Activated CD4-positive, alpha-beta T cell treated with anti-CD3 and anti-CD28 coated beads, Interleukin-10, Interleukin-2, amounts not matched to agents 100 ng/mL and 50 ng/mL, durations not matched to agents 16 hours and 8 hours (primary cell): ENCODE measurements at places on chromosomes 11 and 22.

- no peak for DNase-seq
Measured at GRCh38 chr22:47446331-47446730, 683.9 kb downstream of the TBC1D22A start.

DNA sequence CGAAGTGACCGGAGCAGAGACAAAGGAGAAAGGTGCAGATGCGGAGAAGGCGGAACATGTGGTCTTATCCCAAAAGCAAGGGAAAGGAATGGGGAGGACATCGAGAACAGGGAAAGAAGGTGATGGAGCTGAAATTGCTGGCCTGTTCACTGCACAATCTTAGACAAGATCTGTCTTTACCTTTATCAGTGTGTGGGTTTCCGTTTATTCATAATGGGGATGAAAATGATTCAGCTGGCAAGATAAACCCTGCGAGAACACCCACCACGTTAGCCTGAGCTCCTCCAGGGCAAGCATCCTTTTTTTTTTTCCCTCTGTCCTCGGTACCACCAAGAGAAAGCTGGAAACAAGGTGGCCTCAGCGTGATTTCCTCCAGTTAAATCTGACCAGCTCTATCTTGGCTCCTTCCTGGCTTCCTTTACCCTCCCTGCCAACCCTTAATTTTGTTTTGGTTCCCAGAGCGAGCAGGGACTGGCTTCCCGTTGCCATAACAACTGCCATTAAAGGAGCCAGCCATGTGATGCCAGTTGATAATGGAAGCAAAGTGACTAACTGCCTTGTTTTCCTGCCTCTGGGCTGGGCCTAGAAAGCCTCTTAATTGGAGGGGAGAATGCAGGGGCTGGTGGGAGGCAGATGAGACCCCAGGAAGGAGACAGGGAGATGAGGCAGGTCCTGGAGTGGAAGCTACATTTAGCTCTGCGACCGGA lies 4.2 kb downstream of the SGSM1 start:
- peak; percentile 70 for DNase-seq

DNA sequence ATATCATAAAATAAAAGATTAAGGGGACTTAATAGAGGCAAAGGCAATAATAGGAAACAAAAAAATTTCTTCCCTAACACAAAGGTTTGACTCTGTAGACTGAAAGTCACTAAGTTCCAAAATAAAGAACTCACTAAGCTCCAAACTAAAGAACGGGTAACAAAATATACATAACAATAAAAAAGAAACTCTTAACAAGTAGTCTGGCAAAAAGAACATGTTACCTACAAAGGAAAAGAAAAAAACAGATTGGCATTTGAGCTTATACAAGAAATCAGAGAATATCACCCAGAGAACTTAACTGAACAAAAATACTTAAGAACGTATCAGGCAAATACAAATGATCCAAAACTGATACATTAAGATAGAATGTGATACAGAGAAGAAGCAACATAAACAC lies 7.5 kb downstream of the ARHGAP32 start:
- no peak for DNase-seq

- DNase-seq, result no peak
Measured at GRCh38 chr11:1263010-1263409, 40.1 kb downstream of the MUC5B start.

DNA sequence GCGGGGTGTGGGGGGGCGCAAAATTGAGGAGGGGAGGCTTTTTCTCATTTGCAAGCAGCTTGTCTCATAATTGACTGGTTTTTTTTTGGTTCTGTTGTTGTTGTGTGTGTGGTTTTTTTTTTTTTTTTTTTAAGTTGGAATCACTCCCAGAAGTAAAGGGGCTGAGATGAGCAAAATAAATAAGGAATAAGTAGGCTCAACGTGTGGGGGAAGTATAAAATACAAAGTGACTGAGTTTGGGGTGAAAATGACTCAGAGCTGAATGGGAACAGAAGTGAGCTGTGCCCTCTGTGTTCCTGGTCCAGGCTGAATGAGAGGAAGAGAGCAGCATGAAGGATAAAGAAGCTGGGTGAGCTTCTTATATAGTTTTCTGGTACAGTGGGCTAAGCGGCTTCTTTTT lies 90.0 kb downstream of the GRIK4 start:
- DNase-seq, result no peak

- DNase-seq, result peak; percentile 8
Measured at GRCh38 chr22:38861170-38861876, 10.7 kb downstream of the CBX6 start.

DNA sequence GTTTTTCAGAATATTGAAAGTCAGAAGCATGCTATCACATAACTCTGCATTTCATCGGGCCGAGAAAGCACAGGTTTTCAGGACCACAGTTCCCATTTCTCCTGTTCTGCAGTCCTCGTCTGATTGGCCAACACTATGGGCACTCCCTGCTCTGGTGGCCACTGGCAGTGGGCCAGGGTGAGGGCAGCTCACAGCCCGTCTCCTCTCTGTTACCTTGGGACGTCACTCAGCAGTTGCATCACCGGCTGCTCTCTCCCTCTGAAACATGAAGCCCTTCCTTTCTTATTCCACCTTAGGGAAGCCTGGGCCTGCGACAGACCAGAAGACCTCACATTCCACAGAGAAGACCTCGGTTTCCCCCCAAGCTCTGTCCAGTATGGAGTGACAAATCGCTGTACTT lies 11.4 kb upstream of the MICAL3 start:
- DNase-seq, result no peak

DNA sequence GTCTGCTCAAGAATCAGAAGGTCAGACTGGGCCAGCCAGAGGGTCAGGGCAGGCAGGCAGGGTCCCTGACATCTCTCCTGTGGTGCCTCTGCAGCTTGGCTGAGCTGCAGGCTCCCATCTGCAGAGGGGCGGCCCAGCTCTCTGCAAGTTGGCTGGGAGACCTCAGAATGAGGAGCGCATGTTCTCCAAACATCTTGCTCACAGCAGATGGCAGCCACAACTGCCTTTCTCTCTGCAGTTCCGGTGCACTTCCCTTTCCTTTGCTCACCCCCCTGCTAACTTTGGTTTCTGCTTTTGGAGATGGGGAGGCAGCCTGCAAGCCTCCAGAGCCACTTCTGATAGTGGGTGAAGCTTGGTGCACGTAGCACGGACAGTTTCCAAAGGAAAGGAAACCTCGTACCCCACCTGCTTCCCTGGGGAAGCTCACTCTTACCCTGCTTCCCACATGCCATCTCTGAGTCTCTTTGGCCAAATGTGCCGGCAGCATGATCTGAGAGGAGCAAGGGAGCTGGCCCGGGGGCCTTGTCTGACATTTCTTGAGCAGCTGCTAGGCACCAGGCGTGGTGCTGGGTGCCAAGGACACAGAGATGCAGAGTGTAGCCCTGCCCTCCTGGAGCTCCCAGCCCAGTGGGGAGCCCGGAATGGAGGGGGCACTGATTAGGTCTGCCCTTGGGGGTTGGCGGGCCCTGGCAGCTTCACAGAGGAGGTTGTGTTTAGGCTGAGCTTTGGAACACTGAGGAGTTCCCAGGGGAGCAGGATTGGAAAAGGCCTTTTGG lies 18.2 kb downstream of the DAGLA start:
- DNase-seq, result no peak

DNA sequence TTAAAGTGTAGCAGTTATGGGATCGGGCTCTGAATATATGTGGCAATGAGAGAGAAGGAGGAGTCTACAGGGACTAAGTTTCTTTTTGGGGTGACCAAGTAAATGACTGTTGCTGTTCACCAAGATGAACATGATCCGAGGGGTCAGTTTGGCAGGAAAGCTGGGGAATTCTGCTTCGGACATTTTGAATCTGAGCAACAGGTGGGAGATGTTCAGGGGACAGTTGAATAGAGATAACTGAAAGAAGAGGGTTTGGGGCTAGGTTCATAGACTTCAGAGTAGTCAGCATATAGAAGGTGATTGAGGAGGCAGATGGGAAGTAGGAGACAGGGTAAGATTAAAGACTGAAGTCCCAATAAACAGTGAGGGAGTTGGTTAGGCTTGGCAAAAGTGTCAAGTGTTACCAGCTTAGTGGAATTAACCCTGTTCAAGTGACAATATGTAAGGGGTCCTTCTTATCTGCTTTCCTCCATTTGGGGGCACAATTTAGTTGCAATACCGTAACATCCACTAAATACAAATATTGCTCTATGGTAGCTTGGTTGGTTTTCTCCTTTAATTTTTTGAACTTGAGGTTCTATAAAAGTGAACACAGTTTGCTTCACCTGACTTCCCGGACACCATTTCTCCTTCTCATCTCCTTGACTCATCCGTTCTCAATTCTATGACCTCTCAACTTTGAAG lies 2.9 kb upstream of the ENTHD1 start:
- no peak for DNase-seq

DNA sequence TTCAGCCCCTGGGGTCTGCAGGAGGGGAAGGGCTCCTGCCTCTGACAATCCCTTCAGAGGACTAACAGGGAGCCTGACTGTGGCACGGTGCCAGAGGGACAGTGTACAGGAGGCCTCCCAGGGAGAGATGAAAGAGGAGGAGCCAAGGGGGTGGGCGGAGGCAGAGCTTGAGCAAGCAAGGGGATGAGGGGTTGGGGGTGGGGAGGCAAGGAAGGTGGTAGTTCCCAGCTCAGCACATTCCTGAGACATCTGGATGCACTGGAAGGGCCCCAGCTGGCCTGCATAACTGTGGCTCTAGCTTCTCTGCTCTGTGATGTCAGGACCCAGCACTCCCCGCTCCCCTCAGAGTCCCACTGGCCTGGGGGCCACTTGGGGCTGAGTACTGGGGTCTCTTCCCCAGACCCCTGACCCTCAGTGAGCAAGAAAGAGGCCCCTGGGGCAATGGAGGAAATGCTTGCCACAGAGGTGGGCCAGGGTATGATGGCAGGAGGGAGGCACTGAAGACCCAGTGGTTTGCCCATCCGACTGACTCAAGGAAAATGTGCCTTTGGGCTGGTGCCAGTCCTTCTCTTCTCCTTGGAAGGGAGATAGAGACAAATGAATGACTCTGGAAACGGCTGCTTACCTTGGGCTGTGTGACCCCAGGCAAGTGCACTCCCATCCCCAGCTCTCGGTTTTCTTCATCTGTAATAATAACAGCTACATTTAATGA lies 13.3 kb downstream of the CREB3L1 start:
- DNase-seq, result no peak

- DNase-seq, result no peak
Measured at GRCh38 chr11:24574461-24574860, 77.6 kb downstream of the LUZP2 start.

- DNase-seq, result no peak
Measured at GRCh38 chr22:19904935-19905334, 36.6 kb upstream of the COMT start.

GRCh38 chr11:1703146-1703545 lies 6.2 kb downstream of the KRTAP5-6 start:
- DNase-seq, result no peak

GRCh38 chr11:104968856-104969776 lies 742 bp upstream of the CASP4 start:
- no peak for DNase-seq

GRCh38 chr22:46209262-46209661 lies 40.8 kb downstream of the CDPF1 start:
- DNase-seq, result no peak

- DNase-seq, result no peak
Measured at GRCh38 chr22:23780146-23780748, 6.5 kb upstream of the SMARCB1 start.

DNA sequence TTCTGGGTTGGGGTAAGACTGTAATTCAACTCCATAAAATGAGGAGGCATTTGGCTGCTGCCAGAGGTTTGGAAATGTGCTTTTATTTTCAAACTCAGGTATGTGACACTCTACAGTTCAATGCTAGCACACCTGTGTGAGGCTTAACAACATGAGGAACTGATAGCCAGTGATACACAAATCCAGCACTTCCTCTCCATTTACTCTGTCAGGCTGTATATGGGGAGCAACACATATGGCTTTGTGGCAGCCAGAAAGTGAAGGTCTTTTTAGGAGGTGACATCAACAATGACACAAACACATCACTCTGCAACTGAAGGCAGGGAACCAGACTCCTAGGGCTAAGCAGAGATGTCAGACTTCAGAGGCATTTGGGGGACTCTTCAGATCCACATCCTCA lies 4.6 kb upstream of the LYVE1 start:
- no peak for DNase-seq

DNA sequence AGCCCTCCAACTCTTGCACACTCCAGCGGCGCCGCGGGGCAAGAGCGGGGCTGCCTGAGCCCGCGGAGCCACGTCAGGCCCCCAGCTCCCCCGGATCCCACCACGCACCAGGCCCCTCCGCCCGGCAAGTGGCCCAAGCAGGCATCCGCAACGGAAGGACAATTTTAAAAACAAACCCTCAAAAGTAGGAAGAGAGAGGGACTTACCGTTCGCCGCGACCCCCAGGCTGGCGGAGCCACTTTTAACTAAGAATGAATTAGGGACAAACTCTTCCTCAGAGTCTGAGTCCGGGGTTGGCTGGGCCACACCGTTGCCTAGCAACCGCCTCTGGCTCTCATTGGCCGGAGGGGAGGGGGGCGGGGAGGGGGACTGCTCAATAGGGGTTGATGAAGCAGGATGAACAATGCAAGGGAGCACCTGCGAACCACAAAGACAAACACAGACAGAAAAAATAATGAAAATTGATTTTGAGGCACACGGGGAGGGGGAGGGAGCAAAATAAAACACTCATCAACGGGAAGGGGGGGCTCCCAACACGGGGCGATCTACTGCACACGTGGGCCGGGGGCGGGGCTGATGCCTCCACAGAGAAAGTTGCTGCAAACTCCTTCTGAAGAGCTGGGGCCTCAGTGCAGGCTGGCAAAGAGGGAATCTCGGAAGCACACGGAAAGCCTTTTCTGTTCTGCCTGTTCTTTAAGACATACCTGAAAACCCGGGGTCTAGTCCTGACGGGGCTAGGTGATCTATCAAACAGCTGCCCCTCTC lies 387.5 kb upstream of the NARS2 start:
- no peak for DNase-seq

- no peak for DNase-seq
Measured at GRCh38 chr11:5275369-5276110, 5.8 kb upstream of the HBE1 start.

DNA sequence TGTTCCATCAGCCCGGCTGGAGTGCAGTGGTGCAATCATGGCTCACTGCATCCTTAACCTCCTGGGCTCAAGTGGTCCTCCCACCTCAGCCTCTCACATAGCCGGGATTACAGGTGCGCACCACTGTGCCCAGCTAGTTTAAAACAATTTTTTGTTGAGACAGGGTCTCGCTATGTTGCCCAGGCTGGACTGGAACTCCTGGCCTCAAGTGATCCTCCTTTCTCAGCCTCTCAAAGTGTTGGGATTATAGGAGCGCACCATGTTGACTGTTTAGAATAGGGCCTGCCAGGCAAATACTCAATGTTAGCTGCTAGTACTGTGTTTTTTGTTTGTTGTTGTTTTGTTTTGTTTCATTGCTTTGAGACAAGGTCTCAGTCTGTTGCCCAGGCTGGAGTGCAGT lies 66.4 kb downstream of the ARHGAP8 start:
- no peak for DNase-seq
